ENCODE measurements at places on chromosomes 6 and 20.

DNA sequence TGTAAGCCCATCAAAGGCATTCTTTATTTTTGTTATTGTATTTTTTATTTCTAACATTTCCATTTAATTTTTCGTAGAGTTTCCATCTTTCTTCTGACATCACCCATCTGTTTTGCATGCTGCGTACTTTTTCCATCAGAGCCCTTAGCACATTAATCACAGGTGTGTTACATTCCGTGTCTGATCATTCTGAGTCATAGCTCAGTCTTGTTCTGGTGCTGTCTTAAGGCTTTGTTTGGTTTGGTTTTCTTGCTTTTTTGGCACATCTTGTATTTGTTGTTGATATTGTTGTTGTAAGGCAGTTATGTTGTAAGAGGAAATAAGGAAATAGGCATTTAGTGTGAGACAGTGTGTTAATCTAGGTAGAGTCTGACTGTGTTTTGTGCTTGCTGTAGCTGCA, 214.6 kb upstream of the CDH4 start:
- DNase-seq = peak; percentile 13
- H3K36me3 ChIP-seq = no peaks in the 10 kb centered on the region
- H3K4me3 ChIP-seq = no peak overlapping the region
- peaks cover 12% of the 10 kb centered on the region for H3K27me3 ChIP-seq

DNA sequence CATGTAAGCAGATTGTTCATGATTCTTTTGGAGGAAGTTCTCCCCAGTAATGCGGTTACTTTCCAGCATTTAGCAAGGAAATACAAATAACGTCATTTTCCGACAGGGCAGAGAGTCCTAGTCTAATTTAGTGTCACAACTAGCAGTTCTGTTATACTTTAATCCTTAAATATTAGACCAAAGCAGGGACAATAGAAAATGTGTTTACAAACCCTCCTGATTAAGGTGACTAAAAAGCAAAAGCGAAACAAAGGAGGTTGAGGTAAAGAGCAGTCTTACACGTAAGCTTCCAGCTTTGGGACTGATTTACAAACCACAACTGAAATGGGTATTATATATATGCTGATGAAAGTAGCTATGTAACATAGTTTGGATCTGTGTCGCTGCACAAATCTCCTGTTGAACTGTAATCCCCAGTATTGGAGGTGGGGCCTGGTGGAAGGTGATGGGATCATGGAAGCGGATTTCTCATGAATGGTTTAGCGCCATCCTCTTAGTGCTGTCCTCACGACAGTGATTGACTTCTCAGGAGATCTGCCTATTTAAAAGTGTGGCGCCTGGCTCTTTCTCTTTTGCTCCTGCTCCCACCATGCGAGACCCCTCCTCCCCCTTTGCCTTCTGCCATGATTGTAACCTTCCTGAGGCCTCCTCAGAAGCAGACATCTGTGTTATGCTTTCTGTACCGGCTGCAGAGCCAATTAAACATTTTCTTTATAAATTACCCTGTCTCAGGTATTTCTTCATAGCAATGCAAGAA, 81.9 kb downstream of the PLCB1 start:
- no peaks in the 10 kb centered on the region for H3K4me1 ChIP-seq
- no peak overlapping the region for H3K27ac ChIP-seq
- H3K36me3 ChIP-seq = no peaks in the 10 kb centered on the region
- no peaks in the 10 kb centered on the region for H3K27me3 ChIP-seq
- H3K4me3 ChIP-seq = no peak overlapping the region

DNA sequence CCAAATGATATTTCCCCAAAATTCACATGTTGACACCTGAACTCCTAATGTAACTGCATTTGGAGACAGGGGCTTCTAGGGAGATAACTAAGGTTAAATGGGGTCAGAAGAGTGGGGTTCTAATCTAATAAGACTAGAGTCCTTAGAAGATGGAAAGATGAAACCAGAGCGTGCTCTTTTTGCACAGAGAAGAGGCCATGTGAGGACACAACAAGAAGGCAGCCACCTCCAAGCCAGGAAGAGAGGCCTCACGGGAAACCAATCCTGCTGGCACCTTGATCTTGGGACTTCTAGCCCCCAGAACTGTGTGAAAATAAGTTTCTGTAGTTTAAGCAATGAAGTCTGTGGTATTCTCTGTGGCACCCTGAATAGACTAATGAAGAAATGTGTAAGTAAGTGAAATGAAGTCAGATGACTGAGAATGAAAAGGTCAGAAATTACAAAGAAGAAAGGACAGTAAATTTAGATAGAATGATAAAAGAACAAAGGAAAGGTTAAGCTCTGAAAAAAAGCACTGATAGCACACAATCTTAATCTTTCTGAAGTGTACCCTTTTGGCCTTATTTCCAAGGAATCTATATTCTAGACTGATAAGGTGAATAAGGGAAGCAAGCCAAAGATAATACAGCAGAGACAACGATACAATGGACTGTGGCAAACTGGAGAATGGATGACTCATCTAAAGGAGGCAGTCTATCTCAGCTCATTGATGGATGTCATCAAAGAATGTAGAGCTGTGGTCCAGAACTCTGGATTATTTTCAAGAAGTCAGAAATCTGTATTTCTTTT, 110.4 kb downstream of the MYB start:
- no peaks in the 10 kb centered on the region for H3K36me3 ChIP-seq
- no peak overlapping the region for H3K27ac ChIP-seq
- no peak overlapping the region for H3K4me3 ChIP-seq
- H3K4me1 ChIP-seq = no peaks in the 10 kb centered on the region
- DNase-seq = no peak

DNA sequence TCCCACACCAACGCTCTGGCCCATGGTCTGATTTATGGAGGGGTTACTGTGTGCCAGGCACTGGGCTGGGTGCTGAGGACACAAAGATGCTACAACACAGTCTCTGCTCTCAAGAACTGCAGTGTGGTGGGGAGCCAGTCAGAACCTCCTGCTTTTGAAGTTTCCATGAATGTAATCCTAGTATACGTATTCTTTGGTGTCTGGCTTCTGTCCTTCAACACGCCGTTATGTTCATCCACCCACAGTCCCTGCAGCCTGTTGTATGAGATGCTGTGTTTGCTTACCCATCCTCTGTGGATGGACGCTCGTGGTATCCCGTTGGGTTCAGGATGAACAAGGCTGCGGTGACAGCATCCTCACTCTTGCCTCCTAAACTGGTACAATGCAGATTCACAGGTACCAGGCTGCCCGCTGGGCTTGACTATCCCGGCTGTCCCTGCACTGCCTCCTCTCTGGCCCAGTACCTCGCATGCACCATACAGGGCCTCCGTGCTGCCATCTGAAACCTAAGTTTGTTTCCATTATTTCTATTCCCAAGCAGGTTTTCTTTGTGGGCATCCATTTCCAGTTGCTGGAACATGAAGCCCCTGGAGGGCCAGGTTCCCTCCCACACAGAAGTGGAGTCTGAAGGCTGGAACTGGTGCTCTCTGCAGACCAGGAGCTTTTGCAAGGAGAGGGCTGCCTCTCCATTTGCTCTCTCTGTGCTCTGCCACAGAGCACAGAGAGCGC, 364.5 kb downstream of the ZFAND3 start:
- no peak for DNase-seq
- H3K4me1 ChIP-seq = no peaks in the 10 kb centered on the region
- H3K27ac ChIP-seq = no peak overlapping the region
- H3K4me3 ChIP-seq = no peak overlapping the region

DNA sequence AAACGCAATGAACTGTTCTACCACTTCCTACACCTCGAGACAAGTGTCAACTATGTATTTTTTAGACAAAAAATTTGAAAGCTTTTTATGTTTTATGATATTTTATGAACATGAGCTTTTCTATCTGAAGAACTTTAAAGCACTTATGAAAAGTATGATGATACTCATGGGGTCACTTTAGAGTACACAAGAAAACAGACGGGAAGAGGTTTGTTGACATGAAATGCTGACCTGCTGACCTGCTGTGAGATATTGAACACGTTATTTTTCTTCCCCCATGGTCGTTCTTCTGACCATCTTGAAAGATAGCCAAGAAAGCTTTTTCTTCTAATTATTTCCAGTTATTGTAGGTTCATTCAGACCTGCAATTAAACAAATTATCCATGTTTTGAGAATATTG, 63.1 kb downstream of the PLEKHG1 start:
- no peaks in the 10 kb centered on the region for H3K27me3 ChIP-seq
- no peaks in the 10 kb centered on the region for H3K36me3 ChIP-seq
- DNase-seq = no peak

DNA sequence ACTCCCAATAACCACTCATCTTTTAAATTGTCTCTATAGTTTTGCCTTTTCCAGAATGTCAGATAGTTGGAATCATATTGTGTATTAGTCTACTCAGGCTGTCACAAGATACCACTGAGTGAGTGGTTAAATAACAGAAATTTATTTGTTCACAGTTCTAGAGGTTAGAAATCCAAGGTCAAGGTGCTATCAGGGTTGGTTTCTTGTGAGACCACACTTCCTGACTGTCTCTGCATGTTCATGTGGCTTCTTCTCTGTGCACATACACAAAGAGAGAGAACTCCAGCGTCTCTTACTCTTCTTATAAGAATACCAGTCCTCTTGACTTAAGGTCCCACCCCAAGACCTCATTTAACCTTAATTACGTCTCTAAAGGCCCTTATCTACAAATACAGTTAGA, 23.9 kb upstream of the PRSS35 start:
- no peaks in the 10 kb centered on the region for H3K4me1 ChIP-seq
- no peak for DNase-seq
- no peaks in the 10 kb centered on the region for H3K36me3 ChIP-seq
- H3K4me3 ChIP-seq = no peak overlapping the region
- H3K27me3 ChIP-seq = no peaks in the 10 kb centered on the region
- H3K27ac ChIP-seq = no peak overlapping the region

GRCh38 chr20:32479012-32479411, 106.1 kb downstream of the NOL4L start:
- H3K4me1 ChIP-seq = peaks cover 7% of the 10 kb centered on the region
- H3K36me3 ChIP-seq = no peaks in the 10 kb centered on the region
- no peak for DNase-seq
- H3K27ac ChIP-seq = no peak overlapping the region

DNA sequence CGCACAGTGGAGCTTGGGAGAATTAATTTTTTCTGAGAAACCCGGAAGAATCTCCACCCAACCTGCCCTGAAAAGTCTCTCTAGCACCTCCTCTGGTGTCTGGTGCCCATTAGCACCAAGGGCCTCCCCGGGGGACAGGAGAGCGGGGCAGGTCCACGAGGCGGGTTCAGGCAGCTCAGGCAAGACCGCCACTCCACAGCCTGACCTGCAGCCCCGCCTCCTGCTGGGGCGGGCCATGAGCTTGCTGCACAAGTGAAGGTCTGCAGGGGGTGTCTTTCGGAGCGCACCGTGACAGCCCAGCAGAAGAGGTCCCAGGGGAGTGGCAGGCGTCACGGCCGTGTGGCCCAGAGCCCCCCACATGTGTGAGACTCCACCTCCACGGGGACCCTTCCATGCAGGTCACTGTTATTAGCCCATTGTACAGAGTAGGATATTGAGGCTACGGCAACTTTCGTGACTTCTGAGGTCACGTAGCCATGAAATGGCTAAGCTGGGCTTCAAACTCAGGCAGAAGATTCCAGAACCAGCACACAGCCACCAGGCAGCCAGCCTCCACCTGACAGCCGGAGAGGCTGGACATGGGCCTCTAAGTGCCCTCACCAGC, 63.9 kb upstream of the SLCO4A1 start:
- DNase-seq = no peak
- no peak overlapping the region for H3K27ac ChIP-seq
- H3K27me3 ChIP-seq = peaks cover 78% of the 10 kb centered on the region
- no peak overlapping the region for H3K4me3 ChIP-seq

DNA sequence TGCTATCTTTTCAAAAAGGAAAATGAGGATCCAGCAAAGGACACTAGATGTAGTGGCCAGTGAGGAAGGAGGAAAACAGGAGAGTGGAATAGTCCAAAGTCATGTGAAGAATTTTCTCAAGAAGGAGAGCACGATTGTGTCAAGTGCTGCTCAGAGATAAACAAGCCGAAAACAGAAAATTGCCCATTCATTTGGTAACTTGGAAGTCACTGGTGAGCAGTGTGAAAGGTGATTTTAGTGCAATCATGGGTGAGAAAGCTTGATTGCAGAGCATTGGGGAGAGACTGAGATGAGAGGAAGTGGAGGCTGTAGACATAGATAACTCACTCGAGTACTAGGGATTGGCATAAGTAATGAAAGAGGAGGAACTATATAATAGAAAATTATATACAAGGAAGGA, 26.0 kb upstream of the PRDM1 start:
- peaks cover 26% of the 10 kb centered on the region for H3K4me1 ChIP-seq
- H3K27me3 ChIP-seq = no peaks in the 10 kb centered on the region
- H3K36me3 ChIP-seq = no peaks in the 10 kb centered on the region
- no peak for DNase-seq
- H3K27ac ChIP-seq = no peak overlapping the region

GRCh38 chr6:145204301-145204700, 531.0 kb downstream of the EPM2A start:
- no peak for DNase-seq
- no peaks in the 10 kb centered on the region for H3K27me3 ChIP-seq
- no peaks in the 10 kb centered on the region for H3K36me3 ChIP-seq
- no peak overlapping the region for H3K27ac ChIP-seq

GRCh38 chr20:48238326-48238725, 453.0 kb upstream of the SULF2 start:
- H3K4me3 ChIP-seq = no peak overlapping the region
- H3K4me1 ChIP-seq = no peaks in the 10 kb centered on the region
- H3K27me3 ChIP-seq = peaks cover 10% of the 10 kb centered on the region
- H3K27ac ChIP-seq = no peak overlapping the region

DNA sequence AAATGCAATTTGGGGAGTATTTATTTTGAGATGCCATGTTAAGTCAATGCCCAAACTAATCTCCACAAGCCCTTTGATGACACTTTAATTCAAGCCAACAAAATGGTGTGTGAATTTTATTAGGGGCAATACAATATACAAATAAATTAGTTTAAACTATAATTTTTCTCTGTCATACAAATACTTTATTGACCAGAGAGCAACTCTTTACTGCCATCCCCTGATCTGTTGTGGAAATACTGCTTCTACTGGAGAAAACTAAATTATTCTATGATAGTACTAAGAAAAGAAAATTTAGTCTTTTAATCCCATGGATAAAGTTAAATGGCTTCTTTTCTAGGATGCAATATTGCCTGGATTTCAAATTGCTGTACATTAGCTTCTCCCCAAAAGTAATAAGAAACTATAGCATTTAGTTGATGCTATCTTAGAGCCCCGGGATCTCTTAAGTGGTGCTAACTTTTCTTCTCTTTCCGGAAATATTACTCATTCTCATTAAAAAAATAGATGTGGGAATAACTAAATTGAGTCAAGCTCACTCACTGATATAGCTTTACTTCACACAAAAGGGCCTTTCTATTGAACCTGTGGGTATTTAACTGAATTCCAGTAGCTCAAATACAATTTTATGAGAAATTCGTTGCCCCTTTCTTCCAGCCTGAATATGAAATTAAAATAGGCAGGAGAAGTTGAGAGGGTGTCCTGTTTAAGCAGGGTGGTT, 49.2 kb downstream of the SMPDL3A start:
- H3K27me3 ChIP-seq = no peaks in the 10 kb centered on the region
- no peak overlapping the region for H3K27ac ChIP-seq
- no peaks in the 10 kb centered on the region for H3K36me3 ChIP-seq
- H3K4me1 ChIP-seq = no peaks in the 10 kb centered on the region
- H3K4me3 ChIP-seq = no peak overlapping the region
- no peak for DNase-seq

GRCh38 chr6:7268816-7269555, 44.0 kb downstream of the SSR1 start:
- H3K4me1 ChIP-seq = peaks cover 17% of the 10 kb centered on the region
- no peaks in the 10 kb centered on the region for H3K27me3 ChIP-seq
- no peak overlapping the region for H3K27ac ChIP-seq
- no peaks in the 10 kb centered on the region for H3K36me3 ChIP-seq

- peaks cover 21% of the 10 kb centered on the region for H3K4me1 ChIP-seq
- no peaks in the 10 kb centered on the region for H3K27me3 ChIP-seq
- no peak for DNase-seq
- peaks cover 29% of the 10 kb centered on the region for H3K36me3 ChIP-seq
- no peak overlapping the region for H3K4me3 ChIP-seq
These were observed 52.3 kb downstream of the UQCC1 start for GRCh38 chr20:35359335-35359950.

Measured in keratinocyte (primary cell).